Tibial nerve (tissue), 4 donors: ENCODE measurements at places on chromosomes 4 and X. TPM values are rescaled to one million over a fixed set of nuclear protein-coding genes. Genes with fewer than 3 reads are reported as not detected.

Gene CXCL8
- 1.7 TPM for total RNA-seq

Gene TRIM2
- total RNA-seq = 32.4 TPM

Gene ASB12
- total RNA-seq = not detected

Gene MTNR1A
- total RNA-seq = not detected

Gene NAT8L
- 5.2 TPM for total RNA-seq

Gene MCTS1
- 8.6 TPM for total RNA-seq

DNA sequence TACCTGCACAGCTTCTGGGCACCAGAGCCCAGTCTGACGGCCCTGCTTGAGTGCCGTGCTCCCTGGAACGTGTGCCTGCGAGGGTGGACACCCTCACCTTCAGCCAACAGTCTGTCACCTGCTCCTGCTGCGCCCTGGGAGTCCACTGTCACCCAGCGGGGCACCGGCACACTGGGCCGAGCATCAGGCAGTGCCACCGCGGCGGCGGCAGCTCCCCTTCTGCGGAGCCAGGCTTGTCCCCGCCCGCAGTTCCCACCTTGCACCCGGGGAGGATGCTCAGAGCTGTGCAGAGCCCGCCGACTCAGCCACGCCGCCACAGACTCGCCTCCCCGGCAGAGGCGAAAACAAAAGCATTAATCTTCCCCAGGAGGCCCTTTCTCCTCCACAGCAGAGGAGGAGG lies 86.8 kb downstream of the ABLIM2 start:
- no peak overlapping the region for H3K4me3 ChIP-seq
- no peaks in the 10 kb centered on the region for H3K36me3 ChIP-seq
- H3K27me3 ChIP-seq = peaks cover 22% of the 10 kb centered on the region

DNA sequence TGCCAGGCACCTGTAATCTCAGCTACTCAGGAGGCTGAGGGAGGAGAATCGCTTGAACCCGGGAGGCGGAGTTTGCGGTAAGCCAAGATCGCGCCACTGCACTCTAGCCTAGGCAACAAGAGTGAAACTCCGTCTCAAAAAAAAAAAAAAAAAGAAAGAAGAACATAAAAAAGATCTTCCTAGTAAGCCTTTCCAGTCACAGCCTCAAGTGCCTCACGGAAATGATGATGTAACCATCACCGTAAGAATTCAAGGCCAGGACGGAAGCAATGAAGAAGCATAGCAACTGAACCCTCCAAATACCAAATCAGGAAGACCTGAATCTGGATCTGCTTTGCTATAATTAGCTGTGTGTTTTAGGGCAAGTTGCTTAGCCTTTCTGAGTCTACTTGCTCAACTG lies 28.8 kb downstream of the RBM47 start:
- H3K36me3 ChIP-seq = no peaks in the 10 kb centered on the region
- DNase-seq = no peak
- H3K4me3 ChIP-seq = no peak overlapping the region
- no peak overlapping the region for H3K27ac ChIP-seq
- H3K4me1 ChIP-seq = no peaks in the 10 kb centered on the region

DNA sequence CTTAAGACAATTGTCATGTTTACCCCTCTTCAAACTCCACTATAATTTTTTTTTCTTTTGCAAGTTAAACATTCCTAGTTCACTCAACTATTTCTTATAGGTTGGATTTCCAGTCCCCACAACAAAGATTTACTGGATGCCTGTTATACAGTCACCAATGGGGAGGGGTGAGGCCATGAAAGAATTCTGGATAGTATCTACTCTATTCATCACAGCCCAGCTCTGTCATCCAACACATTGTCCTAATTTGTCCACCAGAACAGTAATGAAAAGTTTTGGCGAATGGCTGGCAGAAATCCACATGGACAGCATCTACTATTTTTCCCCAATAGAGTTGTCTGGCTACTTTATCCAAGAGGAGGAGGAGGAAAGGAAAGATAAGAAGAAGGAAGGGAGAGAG lies 192.7 kb upstream of the S100G start:
- H3K4me3 ChIP-seq = no peak overlapping the region
- no peaks in the 10 kb centered on the region for H3K4me1 ChIP-seq
- no peak for DNase-seq
- H3K36me3 ChIP-seq = no peaks in the 10 kb centered on the region

DNA sequence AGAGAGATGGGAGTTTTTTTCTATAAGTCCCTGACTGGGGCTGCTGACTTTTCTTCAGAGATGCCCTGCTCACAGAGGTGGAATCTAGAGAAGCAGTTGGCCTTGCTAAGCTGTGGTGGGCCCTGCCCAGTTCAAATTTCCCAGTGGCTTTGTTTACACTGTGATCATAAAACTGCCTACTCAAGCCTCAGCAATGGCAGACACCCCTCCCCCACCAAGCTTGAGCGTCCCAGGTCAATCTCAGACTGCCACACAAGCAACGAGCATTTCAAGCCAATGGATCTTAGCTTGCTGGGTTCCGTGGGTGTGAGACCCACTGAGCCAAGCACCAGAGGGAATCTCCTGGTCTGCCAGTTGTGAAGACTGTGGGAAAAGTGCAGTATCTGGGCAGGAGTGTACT lies 199.8 kb upstream of the WDFY3 start:
- no peaks in the 10 kb centered on the region for H3K27me3 ChIP-seq
- no peak overlapping the region for H3K4me3 ChIP-seq
- H3K27ac ChIP-seq = no peak overlapping the region
- no peak for DNase-seq
- no peaks in the 10 kb centered on the region for H3K4me1 ChIP-seq

GRCh38 chr4:20326460-20326859 lies 74.8 kb downstream of the SLIT2 start:
- H3K4me3 ChIP-seq = no peak overlapping the region
- H3K27ac ChIP-seq = peak overlapping the region; percentile 46
- no peaks in the 10 kb centered on the region for H3K27me3 ChIP-seq
- no peak for DNase-seq

DNA sequence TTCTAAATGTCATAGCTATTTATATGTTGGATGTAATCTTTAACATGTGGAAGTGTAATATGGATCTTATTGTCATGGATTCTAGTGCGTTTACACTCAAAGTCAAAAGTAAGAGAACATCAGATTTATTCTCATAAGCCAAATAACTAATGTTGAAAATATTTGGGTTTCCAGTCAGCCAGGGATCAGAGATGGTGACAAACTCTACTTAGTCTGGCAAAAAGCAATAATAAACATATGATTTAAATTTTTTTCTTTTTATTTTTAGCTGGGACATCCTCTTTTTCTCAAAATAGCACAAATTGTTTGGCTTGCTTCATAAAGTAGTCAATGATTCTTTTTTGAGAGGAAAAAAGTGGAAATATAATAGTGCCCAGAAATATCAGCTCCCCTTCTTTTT lies 392.3 kb downstream of the ARHGAP24 start:
- no peaks in the 10 kb centered on the region for H3K4me1 ChIP-seq
- no peaks in the 10 kb centered on the region for H3K36me3 ChIP-seq
- DNase-seq = no peak

DNA sequence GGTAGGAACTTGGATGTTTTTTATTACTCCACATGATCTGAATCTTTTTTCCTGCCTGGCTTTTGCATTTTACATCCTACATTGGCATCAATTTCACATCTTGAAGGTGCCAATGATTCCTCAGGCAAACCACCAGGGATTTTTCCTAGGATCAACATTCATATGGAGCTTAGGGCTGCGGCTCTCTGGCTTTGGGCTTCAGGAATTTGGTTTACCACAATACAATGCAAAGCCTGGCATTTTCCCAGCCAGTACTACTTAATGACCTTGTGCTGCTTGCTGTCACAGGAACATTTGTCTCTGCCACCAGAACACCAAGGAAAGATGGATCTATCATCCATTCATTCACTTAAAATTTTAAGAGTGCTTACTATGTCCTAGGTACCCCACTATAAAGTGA lies 180.7 kb downstream of the PDGFC start:
- no peaks in the 10 kb centered on the region for H3K36me3 ChIP-seq
- no peaks in the 10 kb centered on the region for H3K27me3 ChIP-seq
- H3K4me1 ChIP-seq = no peaks in the 10 kb centered on the region

GRCh38 chr4:183284965-183285364 lies 35.1 kb downstream of the CLDN22 start:
- H3K4me3 ChIP-seq = no peak overlapping the region
- no peak for DNase-seq
- no peaks in the 10 kb centered on the region for H3K27me3 ChIP-seq
- no peaks in the 10 kb centered on the region for H3K4me1 ChIP-seq
- H3K27ac ChIP-seq = no peak overlapping the region
- H3K36me3 ChIP-seq = peaks cover 7% of the 10 kb centered on the region

DNA sequence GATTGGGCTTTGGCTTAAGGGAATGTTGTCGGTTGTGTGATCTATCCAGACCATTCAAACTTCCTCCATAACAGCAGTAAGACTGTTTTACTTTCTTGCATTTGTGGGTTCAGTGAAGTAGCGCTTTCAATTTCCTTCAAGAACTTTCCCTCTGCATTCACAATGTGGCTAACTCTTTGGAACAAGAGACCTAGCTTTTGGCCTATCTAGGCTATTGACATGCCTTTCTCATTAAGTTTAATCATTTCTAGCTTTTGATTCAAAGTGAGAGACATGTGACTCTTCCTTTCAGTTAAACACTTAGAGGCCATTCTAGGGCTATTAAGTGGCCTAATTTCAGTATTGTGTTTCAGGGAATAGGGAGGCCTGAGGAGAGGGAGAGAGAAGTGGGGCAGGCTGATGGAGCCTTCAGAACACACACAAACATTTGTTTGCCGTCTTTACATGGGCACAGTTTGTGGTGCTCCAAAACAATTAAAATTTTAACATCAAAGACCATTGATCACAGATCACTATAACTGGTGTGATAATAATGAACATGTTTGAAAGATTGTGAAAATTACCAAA lies 34.1 kb downstream of the ADH5 start:
- H3K27ac ChIP-seq = no peak overlapping the region
- H3K4me1 ChIP-seq = no peaks in the 10 kb centered on the region
- H3K36me3 ChIP-seq = no peaks in the 10 kb centered on the region

GRCh38 chrX:11010476-11010875 lies 100.7 kb upstream of the HCCS start:
- DNase-seq = no peak
- no peak overlapping the region for H3K27ac ChIP-seq
- no peak overlapping the region for H3K4me3 ChIP-seq
- no peaks in the 10 kb centered on the region for H3K27me3 ChIP-seq
- no peaks in the 10 kb centered on the region for H3K36me3 ChIP-seq

GRCh38 chrX:30593440-30594200 lies 16.1 kb upstream of the TASL start:
- no peak for DNase-seq
- H3K4me3 ChIP-seq = no peak overlapping the region
- no peak overlapping the region for H3K27ac ChIP-seq
- no peaks in the 10 kb centered on the region for H3K36me3 ChIP-seq

DNA sequence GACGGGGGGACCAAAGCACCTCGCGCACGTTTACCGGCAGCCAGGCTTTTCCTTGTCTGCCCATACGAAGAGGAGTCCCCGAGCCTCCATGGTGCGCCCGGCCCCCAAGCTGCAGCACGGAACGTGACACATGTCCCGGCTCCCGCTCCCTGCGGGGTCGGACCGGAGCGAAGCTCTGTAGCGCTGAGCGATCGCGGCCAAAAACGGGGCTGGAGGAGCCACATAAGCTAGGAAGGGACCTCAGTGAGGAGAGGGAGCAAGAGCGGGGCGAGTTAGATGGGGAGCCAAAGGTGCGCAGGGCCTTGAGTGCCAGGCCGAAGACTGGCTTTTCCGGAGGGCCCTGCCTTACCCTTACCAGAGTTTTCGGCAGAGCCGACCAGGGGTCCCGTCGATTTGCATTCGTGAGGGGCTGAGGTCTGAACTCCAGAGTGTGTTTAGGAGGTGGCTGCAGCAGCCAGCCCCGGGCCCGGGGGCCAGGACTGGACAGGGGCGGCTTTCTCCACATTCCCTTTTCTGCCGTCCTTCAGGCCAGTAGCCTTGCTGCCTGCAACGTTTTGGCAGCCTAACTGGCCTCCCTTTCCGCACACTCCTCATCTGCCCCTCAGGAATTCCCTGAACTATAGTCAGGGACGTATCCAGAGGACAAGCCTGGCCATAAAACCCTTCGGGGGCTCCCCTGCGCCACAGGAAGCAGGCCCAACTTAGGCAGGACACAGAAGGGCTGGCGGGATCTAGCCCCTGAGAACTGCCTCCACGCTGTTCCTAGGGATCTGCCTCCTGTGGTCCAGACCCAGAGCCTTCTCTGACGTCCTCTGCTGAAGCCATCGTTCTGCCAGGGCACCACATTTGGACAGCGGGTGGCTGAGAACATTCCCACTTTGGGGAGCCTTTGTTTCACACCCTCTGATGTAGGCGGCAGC lies 689 bp downstream of the SSR4 start:
- no peak for DNase-seq
- H3K4me1 ChIP-seq = peaks cover 32% of the 10 kb centered on the region
- peak overlapping the region; percentile 62 for H3K4me3 ChIP-seq
- no peaks in the 10 kb centered on the region for H3K36me3 ChIP-seq

DNA sequence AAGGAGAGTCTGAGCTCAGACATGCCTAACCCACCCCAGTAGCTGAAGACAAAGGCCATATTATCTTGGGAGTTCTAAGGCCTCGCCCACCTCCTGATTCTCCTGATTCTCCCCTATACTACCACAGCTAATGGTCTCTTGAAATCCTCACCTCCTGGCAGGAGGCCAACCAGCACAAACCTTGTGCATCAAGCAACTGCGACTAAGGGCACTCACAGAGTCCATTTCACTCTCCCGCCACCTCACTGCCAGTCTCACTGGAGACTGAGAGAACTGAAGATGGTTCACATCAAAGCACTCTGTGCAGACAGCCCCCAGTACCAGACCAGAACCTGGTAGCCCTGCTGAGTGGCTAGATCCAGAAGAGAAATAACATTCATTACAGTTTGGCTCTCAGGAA lies 102.1 kb upstream of the KLF8 start:
- no peaks in the 10 kb centered on the region for H3K36me3 ChIP-seq
- H3K27me3 ChIP-seq = no peaks in the 10 kb centered on the region
- no peaks in the 10 kb centered on the region for H3K4me1 ChIP-seq
- no peak overlapping the region for H3K27ac ChIP-seq
- H3K4me3 ChIP-seq = no peak overlapping the region

DNA sequence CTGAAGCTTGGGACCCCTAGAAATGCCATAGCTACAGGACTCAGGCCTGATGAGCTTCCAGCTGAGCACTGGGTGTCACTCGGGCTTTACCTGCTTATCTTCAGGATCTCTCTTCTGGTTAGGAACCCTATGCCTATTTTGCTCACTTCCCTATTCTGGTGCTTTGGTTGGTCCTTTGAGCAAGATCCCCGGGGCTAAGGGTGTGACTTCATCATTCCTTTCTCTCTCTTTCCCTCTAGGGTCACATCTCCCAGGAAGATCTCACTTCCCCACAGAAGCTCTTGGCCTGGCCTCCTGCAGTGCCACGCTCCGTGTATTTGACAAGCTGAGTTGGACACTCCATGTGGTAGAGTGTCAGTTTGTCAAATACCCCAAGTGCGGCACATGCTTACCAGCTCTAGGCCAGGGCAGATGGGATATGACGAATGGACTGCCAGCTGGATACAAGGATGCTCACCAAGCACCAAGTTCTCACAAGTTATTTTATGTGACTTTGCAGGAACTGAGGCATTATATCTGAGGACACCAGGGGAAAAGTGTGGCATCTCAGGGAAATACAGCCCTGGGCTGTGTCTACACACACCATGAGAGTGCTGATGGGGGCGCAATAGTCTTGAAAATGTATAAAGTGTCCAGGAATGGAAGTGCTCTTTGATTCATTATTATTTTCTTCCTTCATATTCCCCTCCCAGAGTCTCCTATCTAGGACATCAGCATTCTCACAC lies 21.1 kb downstream of the VSIG4 start:
- no peak overlapping the region for H3K27ac ChIP-seq
- H3K4me3 ChIP-seq = no peak overlapping the region
- no peaks in the 10 kb centered on the region for H3K36me3 ChIP-seq
- H3K4me1 ChIP-seq = no peaks in the 10 kb centered on the region
- H3K27me3 ChIP-seq = peaks cover 13% of the 10 kb centered on the region
